Anterior cingulate cortex (tissue), 58 donors: ENCODE measurements at places on chromosomes 4 and X.
A peak's percentile ranks its signal among the peaks of the same experiment; 100 is the strongest.

- no peak for DNase-seq
These were observed 9.9 kb downstream of the HMX1 start for GRCh38 chr4:8861576-8862295.

DNA sequence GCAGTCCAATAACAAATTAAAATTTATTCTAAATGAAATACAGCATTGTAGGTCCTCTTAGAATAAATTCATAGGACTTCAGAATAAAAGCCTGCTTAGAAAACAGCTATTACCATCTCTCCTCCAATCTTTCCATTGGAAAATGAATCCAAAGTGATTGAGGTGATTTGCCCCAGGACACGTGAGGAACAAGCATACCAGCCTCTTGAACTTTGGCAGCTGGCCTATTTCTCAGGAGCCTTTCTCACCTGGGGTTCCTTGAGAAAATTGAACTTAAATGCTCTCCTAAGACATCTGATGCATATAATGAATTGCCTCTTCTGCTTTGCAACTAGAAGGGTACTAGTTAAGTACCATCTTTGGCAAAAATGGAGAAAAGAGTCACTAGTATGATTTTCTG lies 13.5 kb downstream of the ARHGAP24 start:
- DNase-seq, result no peak

GRCh38 chr4:120318196-120318846 lies 251.7 kb upstream of the MAD2L1 start:
- DNase-seq, result no peak

- peak; percentile 6 for DNase-seq
These were observed 391 bp upstream of the PHKA1 start for GRCh38 chrX:72714478-72714916.

GRCh38 chrX:45986971-45987370 lies 558.2 kb downstream of the ZNF674 start:
- DNase-seq, result no peak

- DNase-seq, result no peak
These were observed 634.0 kb downstream of the SPOCK3 start for GRCh38 chr4:166600264-166600663.

DNA sequence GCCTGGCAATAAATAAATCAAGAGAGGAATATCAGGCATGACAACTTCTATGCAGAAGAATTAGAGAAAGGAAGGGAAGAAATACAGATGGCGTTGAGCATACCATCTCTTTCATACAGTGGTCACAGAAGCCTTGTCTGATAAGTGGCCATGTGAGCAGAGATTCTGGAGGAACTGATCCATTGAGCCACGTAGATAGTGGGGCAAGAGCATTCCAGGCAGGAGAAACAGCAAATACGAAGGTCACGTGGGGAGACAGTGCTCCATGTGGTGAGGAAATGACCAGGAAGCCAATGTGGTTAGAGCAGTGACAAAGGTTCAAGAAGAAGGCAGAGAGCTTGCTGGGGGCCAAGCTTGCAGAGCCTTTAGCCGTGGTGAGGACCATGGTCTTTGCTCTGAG lies 226.7 kb upstream of the NOCT start:
- no peak for DNase-seq

DNA sequence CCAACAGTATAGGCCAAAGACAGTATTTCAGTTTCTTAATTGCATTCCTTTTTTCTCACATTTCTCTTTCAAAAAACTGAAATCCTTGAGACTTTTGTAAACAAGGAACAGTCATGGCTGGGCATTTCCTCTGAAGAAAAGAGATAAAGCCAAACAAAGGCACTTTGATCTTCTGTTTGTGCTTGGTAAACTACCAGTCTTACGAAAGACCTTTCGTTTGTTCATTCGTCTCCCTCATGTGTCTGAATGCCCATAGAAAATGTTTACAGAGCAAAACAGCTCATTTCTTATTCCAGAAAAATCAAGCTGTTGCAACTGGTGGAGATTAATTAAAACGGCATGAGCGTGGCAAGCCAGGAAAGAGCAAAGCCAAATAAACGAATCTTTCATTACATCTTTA lies 178.0 kb downstream of the GASK1B start:
- no peak for DNase-seq

- DNase-seq, result no peak
These were observed 88.7 kb upstream of the ELOVL6 start for GRCh38 chr4:110287130-110287529.

DNA sequence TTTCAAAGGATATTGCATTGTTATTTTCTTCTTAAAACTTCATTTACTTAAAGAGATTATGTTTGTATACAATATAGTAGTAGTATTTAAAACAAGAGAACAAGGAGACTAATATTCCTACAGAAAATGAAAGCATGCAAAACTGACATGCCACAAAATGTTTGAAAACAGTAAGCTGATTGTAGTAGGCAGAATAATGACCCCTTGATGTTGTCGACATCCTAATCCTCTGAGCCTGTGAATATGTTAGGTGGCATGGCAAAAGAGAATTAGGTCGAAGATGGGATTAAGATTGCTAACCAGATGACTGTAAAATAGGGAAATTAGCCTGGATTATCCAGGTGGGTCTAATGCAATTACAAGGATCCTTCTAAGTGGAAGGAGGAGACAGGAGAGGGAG lies 522.2 kb upstream of the NR3C2 start:
- no peak for DNase-seq

DNA sequence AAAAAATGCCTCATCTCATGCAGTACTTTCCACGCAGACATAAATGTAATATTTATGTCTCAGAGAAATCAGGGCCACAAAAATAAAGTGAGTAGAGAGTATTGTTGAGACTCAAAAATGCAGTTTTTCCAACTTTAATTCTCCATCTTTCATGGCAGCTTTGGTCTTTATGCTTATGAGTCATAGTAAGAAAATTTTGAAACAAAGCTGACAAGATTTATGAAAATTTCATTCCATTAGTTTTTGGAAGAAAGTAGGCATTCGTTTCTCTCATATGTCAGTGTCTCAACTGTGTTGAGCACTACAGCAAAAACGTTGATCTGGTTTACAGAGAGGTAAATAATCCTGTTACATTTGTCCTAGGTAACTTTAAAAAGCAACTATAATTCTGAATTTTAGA lies 656.8 kb downstream of the IQCM start:
- DNase-seq, result no peak

DNA sequence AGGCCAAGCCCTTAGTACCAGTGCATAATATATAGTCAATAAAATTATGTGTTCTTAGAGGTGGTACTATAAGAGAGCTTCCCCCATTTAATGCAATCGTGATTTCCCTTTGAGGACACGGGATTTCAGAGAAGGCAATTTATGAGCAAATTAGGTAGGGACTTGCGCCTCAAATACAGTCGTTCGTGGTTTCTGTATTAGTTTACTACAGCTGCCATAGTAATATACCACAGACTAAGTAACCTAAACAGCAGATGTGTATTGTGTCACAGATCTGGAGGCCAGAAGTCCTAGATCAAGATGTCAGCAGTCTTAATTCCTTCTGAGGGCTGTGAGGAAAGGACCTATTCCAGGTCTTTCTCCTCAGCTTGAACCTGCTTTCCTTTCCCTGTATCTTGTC lies 1.5 kb upstream of the PUDP start:
- no peak for DNase-seq

- DNase-seq, result no peak
These were observed 145.1 kb downstream of the NHS start for GRCh38 chrX:17520016-17520615.

GRCh38 chr4:102501447-102501696 lies 213 bp downstream of the NFKB1 start:
- no peak for DNase-seq

DNA sequence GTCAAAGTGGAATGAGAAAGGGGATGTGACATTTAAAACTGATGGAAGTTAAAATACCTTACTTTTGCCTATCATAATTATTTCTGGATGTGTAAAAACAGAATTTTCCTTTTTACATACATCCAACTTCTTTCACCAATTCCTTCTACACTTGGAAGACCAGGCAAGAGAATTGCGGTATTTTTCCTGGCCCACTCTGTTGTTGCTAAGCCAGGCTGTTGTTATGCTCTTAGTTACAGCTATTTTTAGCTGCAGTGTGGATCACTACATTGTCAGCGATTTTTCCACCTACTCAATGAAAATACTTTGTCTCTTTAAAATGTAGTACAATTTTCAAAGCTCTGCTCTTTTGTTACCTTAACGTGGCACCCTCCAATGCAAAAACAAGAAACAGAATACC lies 43.4 kb downstream of the NKX6-1 start:
- DNase-seq, result no peak

DNA sequence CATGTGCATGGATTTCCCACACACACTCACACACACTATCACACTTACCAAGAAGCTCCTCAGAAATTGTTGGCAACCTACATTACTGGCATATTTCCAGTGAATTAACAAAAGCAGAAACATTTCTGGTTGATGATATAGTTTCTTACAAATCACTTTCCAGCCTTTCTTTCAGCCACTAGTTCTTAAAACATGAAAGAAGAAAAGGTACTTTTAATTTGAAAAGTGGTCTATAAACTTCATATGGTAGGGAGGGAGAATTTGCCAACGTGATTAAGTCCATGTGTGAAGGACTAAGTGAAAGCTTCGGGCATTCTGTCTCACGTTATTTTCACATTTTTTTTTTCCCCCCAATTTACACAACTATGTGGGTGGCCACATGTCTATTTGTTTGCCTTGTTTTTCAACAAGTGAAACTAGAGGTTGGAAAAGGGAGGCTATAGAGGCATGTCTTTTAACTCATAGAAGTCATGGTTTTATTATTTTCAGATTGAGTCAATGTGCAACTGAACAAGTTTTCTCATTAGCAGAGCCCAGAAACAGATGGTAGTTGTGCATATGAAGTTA lies 832.1 kb upstream of the INTU start:
- no peak for DNase-seq

DNA sequence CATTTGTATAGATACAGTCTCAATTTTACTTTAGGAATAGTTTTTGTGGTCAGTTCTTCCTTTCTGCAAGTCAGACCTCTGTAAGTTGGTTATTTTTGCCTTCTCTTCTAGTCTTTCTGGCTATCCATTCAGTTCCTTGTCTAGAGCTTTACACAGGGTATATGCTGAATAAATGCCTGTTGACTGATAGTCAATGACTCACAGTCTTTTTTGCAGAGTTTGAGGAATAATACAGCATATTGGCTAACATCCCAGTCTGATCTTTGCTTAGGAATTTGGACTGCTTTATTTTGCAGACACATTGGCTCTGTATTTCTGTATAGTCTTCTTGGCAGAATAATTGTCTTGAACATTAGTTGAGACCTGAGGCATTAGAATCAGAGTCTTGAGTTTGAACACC lies 132.4 kb downstream of the MAGEC1 start:
- no peak for DNase-seq

- no peak for DNase-seq
These were observed 4.5 kb downstream of the NBDY start for GRCh38 chrX:56733459-56734046.

GRCh38 chrX:110759785-110760184 lies 35.8 kb downstream of the CHRDL1 start:
- DNase-seq, result no peak

- no peak for DNase-seq
These were observed 127.7 kb downstream of the SLC7A11 start for GRCh38 chr4:138114434-138114833.

GRCh38 chrX:109600237-109600651 lies 24.7 kb downstream of the KCNE5 start:
- DNase-seq, result peak; percentile 2

- DNase-seq, result no peak
These were observed 624.2 kb downstream of the GLUD2 start for GRCh38 chrX:121671649-121672048.

DNA sequence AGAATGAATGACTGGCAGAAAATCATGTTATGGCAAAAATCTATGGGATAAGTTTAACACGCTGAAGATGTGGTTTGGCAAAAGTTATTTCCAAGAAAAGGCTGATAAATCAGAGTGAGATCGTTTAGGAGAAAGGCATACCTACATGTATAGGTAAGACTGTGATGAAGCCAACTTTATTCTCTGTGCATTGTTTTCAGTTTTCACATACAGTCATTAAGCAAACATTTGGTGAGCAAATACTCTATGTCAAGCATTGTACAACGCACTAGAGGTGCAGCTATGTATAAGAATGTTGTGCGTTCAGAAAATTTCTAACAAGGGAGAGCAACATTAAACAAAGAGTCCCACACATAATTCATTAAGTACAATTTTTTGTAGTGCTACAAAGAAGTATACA lies 121.7 kb downstream of the TEX13A start:
- no peak for DNase-seq

DNA sequence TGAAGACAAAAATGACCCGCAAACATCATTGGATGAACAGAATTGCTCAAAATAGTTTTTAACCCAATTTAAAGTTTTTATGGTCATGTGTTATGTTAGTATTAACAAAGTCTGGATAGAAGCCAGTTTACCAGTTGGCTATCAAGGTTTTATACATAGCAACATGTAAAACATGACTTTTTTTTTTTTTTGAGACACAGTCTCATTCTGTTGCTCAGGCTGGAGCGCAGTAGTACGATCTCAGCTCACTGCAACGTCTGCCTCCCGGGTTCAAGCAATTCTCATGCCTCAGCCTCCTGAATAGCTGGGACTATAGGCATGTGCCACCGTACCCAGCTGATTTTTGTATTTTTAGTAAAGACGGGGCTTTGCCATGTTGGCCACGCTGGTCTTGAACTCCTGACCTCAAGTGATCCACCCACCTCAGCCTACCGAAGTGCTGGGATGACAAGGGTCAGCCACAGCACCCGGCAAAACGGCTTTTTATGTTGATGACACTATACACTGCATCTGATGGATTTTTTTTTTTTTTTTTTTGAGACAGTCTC lies 3.4 kb downstream of the SAT1 start:
- DNase-seq, result no peak

DNA sequence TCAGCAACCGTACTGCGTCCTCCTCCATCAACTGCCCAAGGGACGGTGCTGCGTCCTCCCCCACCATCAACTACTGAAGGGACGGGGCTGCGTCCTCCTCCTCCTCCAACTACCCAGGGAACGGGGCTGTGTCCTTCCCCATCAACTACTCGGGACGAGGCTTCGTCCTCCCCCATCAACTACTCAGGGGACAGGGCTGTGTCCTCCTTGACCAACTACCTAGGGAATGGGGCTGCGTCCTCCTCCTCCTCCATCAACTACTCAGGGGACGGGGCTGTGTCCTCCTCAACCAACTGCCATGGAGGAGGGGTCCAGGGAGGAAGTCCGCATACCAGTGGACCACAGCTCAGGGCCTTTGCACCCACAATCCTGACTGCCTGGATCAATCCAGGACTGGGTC lies 24.4 kb downstream of the PPP2R3B start:
- DNase-seq, result no peak

- no peak for DNase-seq
These were observed 928.3 kb downstream of the GLUD2 start for GRCh38 chrX:121975671-121976070.

GRCh38 chr4:182748949-182749348 lies 168.2 kb downstream of the DCTD start:
- no peak for DNase-seq

DNA sequence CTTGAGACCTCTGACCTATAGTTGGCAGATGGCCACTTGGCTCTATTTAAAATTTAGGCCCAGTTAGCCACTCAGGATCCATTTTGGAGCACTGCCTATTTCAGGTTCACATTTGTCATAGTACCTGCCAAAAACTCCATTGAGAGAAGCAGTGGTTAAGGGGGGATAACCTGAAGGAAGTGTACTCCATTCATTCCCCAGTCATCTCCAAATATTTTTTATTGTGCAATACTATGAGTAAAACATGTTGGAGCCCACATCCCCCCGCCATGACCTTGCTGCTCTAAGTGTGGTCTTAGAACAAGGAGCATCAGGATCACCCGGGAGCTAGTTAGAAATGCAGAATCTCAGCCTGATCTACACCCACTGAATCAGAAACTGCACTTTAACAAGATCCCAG lies 21.1 kb downstream of the PLP1 start:
- no peak for DNase-seq
